IPS DF 6.9 (cell line): ENCODE measurements at places on chromosomes 6 and 20.

DNA sequence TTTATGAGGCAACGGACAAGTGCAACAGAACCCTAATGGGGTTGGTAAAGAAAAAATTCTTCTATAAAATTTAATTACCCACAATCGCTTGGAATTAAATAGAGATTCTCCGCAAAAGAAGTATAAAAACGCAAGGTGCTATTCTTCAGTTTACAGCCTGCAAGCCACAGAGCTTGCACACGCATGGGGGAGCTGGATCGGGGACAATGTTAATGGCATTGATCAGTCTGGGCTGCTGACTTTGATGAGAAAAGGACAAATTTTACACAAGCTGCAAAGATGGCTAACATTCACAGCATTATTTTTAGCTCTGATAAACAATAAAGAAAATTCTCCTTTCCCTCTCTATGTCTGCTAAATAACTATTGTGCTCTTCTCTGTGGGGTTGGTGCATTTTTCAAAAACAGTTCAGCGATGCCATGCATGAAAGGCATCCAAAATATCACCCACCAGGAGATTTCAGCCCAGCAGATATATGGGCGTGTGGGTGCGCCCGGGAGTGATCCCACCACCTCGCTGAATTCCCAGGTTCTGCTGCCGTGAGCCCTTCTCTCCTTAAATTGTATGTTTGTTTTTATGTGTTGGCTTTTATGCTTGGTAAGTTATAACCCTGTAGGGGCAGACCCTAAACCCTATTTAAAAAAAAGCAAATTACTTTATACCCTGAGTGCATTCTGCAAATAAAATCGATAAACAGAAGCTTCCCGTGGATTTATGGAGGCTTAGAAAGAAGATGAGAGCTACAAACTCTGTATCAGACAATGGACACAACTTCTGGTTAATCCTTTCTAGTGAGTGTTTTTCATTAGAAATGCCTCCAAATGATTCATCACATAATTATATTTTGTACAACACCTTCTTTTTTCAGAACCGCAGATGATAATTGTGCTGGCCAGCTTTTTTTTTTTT lies 55.6 kb downstream of the NOX3 start:
- DNase-seq: no peak

GRCh38 chr20:14700639-14700960 lies 363.2 kb upstream of the FLRT3 start:
- DNase-seq: no peak

GRCh38 chr6:38117281-38117680 lies 297.8 kb downstream of the ZFAND3 start:
- no peak for DNase-seq

- DNase-seq: no peak
These were observed 46.8 kb upstream of the TENT5A start for GRCh38 chr6:81799323-81799722.

DNA sequence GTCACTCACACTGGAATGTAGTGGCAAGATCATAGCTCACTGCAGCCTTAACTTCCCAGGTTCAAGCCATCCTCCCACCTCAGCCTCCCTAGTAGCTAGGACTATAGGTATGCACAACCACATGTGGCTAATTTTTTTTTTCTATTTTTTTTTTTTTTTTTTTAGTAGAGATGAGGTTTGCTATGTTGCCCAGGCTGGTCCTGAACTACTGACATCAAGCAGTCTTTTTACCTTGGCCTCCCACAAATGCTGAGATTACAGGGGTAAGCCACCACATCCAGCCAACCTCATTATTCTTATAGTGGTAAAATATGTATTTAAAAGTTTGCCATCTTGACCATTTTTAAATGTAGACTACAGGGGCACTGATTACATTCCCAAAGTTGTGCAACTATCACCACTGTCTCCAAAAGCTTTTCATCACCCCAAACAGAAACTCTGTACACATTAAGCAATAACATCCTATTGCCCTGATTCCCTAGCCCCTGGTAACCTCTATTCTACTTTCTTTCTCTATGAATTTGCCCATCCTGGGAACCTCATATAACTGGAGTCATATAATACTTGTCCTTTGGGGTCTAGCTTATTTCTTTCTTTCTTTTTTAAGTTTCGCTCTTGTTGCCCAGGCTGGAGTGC lies 268.0 kb upstream of the JARID2 start:
- DNase-seq: no peak
